ENCODE measurements at places on chromosomes 2 and 18.

DNA sequence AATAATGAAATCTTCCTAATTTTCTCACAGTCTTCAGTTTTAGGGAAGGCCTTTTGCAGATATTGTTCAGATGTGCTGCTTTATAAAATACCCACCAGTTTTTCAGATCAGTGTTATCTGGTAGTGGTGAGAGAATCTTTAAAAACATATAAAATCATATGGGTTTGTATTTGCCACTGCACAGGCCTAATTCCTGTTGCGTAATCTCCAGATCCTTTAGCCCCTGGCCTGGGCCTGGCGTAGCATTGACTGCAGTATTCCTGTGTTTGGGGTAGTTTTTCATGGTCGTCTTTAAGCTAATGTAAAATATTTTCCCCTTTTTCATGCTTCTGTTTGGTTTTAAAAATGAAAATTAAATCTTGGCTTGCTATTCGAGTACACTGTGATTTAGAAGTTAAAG, 43.2 kb downstream of the TSHZ1 start:
- DNase-seq, result no peak

GRCh38 chr2:5484868-5485267, 207.3 kb upstream of the SOX11 start:
- DNase-seq, result no peak

DNA sequence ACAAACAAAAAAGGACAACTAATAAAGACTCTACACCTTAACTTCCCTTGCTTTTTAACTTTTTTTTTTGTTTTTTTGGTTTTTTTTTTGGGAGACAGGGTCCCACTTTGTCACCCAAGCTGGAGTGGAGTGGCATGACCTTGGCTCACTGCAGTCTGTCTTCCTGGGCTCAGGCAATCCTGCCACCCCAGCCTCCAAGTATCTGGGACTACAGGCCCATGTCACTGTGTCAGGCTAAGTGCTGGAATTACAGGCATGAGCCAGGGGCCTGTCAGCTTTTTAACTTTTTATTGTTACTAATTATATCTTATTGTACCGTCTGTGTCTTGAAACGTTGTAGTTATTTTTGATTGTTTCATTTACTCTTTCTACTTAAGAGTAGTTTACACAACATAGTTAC, 25.5 kb downstream of the WDR7 start:
- no peak for DNase-seq

GRCh38 chr2:22981785-22982184, 403.2 kb upstream of the KLHL29 start:
- DNase-seq, result no peak

- no peak for DNase-seq
These were observed 11.7 kb downstream of the CDH7 start for GRCh38 chr18:65762556-65762955.

GRCh38 chr18:23170137-23170536, 34.9 kb downstream of the CABLES1 start:
- no peak for DNase-seq

GRCh38 chr2:133667968-133668367, 99.7 kb upstream of the NCKAP5 start:
- DNase-seq, result no peak

DNA sequence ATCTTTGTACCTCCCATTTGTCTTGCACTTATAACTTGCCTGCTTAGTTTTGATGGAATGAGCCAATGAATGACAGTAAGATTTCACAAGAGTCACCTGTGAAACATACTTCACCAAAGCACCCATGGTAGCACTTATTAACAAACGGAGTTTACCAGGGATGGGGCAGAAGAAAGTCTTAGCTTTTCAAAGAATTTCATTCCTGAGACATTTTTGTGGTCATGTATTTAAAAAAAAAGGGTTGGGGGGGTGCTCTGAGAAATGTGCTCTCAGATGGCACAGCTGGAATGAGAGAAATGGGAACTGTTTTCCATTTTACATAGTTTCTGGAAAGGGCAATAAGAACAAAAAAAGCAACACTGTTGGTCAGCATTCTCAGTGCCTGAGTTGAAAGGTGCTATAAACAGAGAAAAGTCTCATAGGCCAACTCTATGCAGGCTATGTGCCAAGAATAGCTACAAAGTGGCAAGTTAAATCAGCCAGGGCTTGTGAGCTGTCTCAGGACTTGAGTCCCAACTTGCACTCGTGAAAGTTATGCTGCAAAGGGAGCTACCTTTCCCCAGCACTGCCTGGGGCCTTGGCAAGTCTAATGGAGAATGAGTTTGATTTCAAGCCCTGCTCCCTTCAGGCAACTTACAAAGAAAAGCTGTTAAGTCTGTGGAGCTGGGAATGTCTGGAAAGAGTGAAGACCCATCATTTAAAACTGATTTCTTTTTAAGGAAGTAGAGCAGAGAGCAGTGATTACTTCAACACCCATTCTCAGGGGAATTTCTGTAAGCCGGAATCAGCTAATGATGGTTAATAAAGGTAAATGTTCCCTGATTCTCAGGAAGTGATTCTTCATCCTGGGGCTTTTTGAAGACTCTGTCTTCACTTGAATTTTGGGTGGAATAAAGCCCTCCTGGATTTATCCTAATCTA, 170.6 kb downstream of the SLC8A1 start:
- no peak for DNase-seq

DNA sequence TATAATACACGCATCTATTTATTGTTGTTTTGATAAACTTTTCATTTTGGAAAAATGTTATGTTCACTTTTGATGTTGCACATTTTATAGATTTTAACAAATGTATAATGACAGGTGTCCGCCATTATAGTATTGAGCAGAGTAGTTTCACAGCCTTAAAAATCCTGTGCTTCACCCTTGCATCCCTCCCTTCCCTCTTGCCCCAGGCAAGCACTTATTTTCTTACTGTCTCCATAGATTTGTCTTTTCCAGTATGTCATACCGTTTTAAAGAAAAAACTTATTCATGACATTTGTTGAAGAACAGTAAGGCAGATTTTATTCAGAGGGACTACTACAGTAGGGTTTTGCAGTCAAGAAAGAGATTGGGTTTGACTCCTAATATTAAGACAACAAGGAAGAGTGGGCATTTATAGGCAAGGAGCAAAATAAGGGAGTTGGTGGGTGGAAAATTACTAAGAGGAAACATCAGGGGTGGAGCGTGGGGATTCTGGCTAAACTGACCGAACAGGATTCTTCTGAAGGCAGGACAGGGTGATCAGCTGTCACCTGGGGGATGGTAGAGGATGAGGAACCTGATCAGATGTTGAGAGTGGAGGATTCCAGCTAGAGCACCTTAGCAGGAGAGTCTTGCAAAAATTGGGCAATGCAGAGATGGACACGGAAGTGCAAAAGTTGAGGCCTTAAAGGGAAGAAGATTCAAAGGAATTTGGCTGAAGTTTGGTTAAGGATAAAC, 108.8 kb downstream of the NCK2 start:
- no peak for DNase-seq

DNA sequence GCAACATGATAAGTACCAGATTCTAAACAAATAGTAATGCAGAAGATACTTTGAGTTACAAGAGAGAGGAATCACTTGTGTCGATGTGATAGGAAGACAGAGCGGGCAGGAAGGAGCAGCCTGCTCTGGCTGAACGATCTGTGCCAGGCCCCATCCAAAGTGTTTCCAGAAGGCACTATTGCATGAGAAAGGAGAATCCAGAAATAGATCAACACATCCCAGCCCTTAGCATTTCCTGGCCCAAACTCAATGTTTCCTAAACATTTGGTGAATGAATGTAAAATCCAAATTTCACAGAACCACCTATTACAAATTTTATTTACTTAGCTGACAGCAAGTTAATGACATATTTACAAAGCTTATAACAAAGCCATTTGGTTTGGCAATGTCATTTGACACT, 257.2 kb downstream of the TXNL1 start:
- no peak for DNase-seq

Measured in stimulated activated CD4-positive, alpha-beta T cell treated with anti-CD3 and anti-CD28 coated beads, TNF-alpha, amount 100 ng/mL, for 1 hour (primary cell).